ENCODE measurements at places on chromosomes 12 and 14.
A peak's percentile ranks its signal among the peaks of the same experiment; 100 is the strongest.

- DNase-seq = no peak
Observed at GRCh38 chr12:3380200-3381043, 110.6 kb upstream of the PRMT8 start.

DNA sequence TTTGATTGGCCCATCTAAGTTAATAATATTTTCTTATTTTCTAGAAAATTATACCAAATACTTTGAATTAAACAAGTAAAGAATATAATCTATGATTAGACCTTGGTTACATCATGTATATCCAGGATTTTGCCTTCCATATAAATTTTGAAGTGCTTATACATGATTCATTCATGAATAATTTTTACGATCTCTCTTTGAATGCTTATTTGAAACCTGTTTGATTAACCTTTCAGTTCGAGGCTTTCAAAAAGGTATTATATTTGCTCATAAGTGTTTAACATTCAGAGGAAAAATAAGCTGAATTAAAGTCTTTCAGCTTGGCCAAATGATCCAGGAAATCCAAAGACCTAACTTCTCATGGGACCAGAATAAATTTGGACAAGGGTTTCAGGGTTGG lies 495.2 kb upstream of the GARIN6 start:
- no peak for DNase-seq

DNA sequence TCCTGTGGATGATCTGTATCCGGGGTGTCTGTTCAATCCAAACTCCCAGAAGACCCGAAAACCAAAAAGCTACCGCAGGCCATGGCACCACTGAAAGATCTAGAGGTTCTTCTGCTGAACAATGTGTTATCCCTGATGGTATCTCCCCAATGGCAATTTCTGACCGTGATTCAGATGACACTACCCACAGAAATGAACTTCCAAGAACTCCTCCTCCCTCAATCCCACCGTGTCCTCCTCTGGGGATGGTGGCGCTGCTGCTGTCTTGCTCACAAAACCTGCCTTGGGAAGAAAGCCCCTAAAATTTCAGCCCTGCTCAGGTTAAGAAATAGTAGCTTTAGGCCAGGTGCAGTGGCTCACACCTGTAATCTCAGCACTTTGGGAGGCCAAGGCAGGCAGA lies 7.8 kb downstream of the CRACR2A start:
- DNase-seq = no peak

DNA sequence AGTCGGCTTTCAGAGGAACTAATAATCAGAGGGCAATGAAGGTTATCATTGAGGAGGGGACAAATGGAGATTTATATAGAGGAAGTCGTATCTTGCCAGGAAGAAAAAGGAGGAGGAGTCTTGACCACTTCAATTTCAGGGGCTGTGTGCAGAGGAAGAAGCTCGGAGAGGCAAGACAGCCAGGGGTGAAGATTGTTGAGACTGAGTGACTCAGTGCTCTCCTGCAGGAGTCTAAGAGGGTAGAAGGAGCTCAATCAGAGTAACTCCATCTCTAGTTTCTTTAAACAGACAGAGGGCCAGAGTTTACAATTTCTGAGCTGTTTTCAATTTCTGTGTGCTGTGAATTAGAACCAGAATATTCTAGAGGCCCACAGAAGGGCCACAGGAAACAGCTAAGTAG lies 439.3 kb upstream of the PRICKLE1 start:
- DNase-seq = no peak

DNA sequence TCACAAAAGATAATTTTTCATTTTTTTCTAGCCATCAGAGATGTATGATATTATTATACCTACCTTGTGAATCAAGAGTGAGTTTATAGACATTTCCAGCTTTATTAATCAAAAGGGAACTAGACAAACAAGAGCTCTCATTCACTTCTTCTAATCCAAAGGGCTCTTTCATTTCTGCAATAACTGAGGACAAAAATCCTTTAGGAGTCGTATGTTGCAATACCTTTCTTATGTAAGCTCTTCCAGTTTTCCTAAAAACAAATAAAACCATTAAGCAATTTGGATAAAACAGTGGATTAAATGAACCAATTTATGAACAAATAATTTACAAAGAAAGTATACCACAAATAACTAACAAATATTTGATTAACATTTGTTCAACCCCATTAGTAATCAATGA lies 107.1 kb downstream of the CATSPERB start:
- no peak for DNase-seq

GRCh38 chr14:23365732-23366425 lies 907 bp upstream of the EFS start:
- no peak for DNase-seq

DNA sequence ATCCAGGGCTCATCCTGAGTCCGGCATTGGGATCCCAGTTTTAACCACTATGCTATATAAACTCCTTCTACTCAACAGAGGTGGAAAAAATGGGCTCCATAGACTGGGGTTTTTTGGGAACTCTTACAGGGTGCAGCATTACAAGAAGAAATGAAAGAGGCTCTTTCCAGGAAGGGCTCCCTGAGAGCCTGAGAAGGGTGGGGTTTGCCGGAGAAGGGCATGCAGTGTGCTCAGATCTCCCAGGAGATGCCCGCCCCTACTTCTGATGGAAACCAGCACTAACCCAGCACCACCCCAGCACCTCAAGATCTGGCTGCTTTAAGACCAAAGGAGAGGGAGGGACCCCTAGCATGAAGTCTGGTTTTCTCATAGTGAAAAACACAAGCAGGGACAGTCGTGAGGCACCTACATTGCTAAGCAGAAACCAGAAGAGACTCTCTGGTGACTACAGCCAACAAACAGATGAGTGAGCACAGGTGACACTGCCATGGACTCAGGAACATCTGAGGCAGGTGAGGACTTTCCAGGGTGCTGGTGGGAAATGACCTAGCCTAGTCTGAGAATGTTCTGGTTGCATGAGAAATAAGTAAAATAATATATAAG lies 43.9 kb upstream of the HSP90B1 start:
- no peak for DNase-seq

- DNase-seq = peak; percentile 75
Observed at GRCh38 chr14:94036313-94037167, 10.4 kb downstream of the OTUB2 start.
